ENCODE measurements at places on chromosomes 2 and 18. TPM values are rescaled to one million over a fixed set of nuclear protein-coding genes. Genes with fewer than 3 reads are reported as not detected.

The SLC16A14 gene
- 10.8 TPM for total RNA-seq

The RGPD4 gene
- 0.34 TPM for total RNA-seq

The ECEL1 gene
- not detected for total RNA-seq

The FSHR gene
- total RNA-seq = not detected

The VAMP8 gene
- total RNA-seq = 12.3 TPM

The IRS1 gene
- 54.2 TPM for total RNA-seq

All from uterus (tissue), 4 donors.